ENCODE measurements at places on chromosomes 16 and 17.

GRCh38 chr17:68763562-68763961, 162.4 kb upstream of the FAM20A start:
- DNase-seq, result no peak

DNA sequence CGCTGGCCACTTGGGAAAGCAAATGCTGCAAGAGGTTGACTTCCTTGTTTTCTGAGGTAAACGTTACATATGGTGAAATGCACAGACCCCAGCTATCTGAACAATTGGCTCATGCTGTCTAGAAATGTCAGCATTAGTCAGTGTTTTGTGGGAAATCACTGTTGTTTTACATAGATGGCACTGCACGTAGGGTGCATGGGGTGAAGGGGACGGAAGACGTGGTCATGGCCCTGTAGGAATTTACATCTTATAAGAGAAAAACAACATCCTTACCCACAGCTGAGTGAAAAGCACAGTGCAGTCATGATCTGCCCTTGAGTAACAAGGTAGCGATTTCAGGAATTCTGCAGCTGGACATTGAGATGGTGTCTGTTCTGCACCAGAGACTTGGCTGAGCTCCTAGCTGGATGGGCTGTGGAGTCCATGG, 15.2 kb downstream of the RPTOR start:
- no peak for DNase-seq

GRCh38 chr17:8939496-8940334, 25.8 kb downstream of the PIK3R5 start:
- DNase-seq, result no peak

GRCh38 chr17:2749784-2750181, 331 bp upstream of the CCDC92B start:
- peak; percentile 58 for DNase-seq

- DNase-seq, result peak; percentile 21
Measured at GRCh38 chr16:8720080-8720966, 45.9 kb downstream of the ABAT start.

DNA sequence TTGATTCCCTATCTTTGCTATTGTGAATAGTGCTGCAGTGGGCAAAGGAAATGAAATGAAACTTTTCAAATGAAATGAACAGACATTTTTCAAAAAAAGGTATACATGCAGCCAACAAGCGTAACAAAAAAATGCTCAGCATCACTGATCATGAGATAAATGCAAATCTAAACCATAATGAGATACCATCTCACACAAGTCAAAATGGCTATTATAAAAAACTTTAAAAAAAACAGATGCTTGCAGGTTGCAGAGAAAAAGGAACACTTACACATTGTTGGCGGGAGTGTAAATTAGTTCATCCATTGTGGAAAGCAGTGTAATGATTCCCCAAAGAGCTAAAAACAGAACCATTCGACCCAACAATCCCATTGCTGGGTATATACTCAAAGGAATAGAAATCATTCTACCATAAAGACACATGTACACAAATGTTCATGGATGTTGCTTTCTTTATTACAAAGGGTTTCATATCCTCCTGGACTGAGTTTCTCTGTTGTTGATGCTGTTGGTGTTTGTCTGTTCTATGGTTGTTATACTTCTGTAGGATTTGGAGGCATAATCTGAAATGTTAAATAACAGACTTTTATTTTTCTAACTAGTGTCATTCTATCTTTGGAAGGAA, 99.3 kb upstream of the SOX9 start:
- DNase-seq, result no peak

GRCh38 chr16:79815049-79815448, 214.5 kb upstream of the MAF start:
- no peak for DNase-seq

- no peak for DNase-seq
Measured at GRCh38 chr16:87086575-87086974, 230.6 kb downstream of the C16orf95 start.

DNA sequence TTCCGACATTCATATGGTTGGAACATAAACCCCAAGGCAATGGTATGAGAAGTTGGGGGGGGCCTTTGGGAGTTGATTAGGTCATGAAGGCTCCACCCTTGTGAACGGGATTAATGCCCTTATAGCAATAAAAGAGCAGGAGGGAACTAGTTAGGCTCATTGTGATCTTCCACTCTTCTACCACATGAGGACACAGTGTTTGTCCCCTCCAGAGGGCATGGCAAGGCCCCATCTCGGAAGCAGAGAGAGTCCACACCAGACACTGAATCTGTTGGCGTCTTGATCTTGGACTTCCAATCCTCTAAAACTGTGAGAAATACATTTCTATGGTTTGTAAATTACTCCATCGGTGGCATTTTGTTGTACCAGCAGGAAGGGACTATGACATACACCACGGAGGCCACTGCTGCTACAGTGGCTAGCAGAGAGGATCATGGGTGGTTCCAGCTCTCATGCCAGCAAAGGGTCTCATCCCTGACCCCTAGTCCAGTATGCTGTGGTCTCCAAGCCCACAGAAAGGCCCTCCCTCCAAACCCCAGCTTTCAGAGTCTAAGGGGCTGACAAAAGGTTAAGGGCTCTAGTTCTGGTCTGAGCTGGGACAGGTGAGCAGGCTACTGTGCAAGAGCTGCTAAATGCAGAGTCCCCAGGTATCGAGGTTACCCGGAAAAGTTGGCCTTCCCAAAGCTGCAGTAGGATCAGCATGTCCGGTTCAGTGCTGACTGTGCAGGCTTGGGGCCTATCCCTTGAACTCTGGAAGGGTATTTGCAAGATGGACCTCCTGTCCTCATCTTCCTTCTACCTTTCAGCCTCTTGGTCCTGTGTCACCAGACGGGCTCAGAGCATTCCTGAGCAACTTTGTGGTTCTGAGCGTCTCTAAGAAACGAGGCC, 12.2 kb downstream of the CCR7 start:
- DNase-seq, result no peak

DNA sequence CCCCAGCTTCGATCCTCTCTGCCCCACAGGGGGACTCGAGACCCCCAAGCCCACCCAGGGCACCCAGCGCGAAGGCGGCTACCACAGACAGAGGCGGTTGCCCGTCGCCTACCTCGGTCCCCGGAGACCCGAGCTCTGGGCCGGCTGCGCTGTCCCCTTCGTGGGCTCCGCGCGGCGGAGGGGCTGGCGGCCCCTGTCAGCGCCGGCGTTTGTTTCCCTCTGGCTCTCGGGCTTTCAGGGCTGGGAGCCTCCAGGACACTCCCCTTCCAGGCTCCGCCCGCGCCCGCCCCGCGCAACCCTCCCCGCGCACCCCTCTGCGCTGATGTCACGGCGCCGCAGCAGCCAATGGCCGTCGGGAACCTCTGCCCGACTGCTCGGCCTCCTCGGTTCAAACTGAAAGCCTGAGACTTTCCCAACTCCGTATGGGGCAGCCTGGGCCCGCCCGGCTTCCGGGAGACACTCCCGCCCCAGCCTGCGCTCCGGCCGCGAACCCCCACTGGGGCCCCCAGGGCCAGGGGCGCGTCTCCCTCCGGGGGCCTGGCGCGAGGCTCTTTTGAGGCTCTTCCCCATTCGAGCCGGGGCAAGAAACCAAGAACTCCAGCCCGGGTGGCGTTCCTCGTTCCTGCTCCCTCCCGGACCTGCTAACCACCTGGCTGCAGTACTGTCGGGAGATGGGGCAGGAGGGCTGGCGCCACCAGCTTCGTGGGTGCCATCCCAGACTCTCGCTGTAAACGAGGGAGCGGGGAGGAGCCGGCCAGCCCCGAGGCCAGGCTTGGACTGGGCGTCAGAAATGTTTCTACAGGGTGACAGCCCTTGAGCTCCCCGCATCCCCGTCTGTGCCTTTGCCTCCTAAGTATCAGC, at the start of gene CDC42EP4:
CDC42EP4 (minus strand) TSS at position 221 of the 861 bp plus-strand sequence. CDS start 25,501 bp downstream, outside the sequence.
- DNase-seq, result peak; percentile 93

GRCh38 chr16:53686710-53687109, 16.9 kb downstream of the RPGRIP1L start:
- no peak for DNase-seq

DNA sequence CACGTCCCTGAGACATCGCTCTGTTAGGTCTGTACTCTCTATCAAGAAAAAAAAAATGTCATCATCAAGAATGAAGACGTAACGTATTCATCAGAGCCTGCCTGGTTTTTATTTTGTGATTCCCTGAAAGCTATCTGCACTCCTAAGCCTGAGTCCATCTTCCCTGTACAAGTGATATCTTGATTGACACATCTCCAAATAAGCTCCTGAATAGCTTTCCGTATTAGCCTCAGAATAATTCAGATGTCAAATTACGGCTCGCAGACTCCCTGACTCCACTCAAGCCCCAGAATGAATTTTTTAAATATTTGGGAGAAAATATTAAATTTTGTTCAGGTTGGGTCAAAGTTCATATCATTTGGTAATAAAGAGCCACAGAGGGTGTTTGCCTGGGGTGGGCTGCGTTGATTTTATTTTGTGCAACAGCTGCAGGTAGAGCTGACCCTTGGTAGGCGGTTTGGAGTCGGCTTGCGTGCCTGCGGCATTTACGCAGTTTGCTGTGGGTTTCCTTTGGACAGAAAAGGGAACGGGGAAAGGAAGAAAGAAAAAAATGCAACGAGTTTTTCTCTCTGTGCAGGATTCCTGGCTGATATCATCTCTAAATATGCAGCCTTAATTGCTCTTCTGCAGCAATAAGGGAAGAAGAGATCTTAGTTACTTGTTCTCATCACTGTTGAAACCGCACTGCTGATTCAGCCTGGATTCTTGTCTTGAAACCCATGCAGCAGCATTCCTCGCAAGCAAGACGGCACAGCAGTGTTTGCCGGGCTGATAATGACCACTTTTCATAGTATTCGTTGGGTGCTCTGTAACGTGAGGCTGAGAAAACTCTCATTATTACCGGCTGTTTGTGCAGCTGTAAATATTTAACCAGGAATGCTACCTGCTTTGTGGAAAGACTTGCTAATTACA, 114.7 kb downstream of the IRX3 start:
- DNase-seq, result no peak

DNA sequence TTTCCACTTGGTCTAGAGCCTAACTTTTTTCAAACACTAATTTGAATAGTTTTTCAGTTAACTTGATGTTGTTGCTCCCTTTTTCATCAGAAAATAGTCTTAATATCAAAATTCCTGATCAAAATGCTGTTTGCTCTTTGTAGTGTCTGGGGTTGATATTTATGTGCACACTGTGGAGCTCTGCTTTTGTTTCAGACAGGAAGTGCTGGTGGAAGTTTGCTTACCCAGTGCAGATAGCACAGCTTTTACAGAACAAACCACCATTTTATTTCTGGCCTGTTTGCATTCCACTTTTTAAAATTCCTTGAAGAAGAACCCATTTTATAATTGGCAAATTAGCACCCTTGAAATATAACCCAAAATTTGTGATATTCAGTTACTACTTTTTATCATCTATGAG, 125.4 kb downstream of the MRTFB start:
- DNase-seq, result no peak

DNA sequence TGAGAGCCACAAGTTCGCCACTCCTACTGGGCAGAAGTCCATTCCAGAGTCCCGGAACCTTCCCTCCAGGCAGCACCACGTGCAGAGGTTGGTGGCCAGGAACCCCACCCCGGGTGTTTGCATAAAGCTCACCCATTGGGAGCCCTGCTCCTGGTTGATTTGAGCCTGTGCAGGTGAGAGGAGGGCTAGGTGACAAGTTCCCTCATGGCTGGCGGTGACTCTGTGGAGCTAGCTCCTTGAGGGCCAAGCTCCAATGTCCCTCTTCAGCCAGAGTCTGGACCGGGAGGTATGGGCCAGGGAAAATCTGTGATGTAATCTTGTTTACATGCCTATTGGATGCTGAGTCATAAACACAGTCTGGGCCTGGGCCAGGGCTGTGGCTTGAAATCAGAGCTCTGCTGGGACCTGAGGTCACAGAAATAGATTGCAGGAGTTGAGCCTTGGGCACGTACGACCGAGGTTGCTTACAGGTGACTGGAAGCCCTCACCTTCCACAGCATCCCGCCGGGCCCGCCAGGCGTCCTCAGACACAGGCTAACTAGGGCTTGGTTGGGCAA, 118.9 kb downstream of the AATF start:
- no peak for DNase-seq

GRCh38 chr17:49549691-49550678, 25.7 kb upstream of the NXPH3 start:
- no peak for DNase-seq

DNA sequence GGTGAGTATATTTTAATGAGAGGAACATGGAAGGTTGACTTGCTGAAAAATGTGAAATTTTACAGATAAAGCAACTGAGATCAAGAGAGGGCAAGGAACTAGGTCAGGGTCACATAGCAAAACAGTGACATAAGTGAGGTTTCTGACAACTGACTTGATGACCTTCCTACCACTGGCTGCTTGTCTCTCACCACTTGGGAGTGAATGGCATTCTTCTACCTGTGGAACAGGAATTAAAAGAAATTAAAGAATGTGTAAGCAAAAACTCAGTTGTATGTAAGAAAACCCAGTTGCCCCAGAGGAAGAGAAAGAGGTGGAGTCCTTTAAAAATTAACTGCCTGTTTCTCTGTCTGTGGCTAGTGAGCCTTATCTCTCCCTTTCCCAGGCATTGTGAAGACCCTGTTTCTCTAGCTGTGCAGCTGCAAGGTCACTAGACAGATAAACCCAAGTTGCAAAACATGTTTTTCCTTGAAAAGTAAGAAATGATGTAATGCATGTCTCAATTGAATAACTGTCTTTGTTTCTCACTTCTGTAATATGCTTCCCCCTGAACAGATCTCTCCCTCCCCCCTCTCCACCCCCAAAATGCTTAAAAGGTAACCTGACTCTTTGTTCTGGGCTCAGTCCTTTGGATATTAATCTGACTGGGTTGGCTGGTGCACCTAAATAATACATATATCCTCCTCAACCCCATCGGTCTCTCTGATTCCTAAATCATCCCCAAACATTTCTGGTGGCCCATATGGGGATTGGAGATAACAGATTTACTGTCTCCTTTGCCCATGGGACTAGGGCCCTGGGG, 23.4 kb downstream of the ACSM1 start:
- DNase-seq, result no peak

DNA sequence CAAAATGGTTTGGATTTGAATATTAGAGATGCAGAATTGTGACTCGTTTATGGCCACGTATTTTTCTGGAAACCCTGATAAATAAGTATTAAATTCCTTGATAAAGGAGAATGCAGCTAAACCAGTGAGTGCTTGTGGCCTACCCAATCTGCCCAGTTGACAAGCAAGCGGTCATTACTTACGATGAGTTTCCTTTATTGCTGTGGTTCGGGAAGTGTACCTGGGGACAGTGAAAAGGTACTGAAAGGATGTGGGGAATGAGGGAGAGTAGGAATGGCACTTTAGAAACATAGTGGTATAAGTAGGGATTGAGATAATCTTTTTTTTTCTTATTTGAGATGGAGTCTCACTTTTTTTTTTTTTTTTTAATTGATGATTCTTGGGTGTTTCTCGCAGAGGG, 33.8 kb downstream of the RBBP6 start:
- DNase-seq, result no peak

GRCh38 chr16:68592466-68593337, 52.4 kb upstream of the CDH3 start:
- no peak for DNase-seq

GRCh38 chr17:35765756-35766488, 5.2 kb downstream of the C17orf50 start:
- DNase-seq, result no peak

Measured in occipital lobe (tissue), 3 donors.